ENCODE measurements at places on chromosomes 1 and 21.

- DNase-seq, result no peak
These were observed 166.0 kb upstream of the IGSF21 start for GRCh38 chr1:17941431-17942189.

DNA sequence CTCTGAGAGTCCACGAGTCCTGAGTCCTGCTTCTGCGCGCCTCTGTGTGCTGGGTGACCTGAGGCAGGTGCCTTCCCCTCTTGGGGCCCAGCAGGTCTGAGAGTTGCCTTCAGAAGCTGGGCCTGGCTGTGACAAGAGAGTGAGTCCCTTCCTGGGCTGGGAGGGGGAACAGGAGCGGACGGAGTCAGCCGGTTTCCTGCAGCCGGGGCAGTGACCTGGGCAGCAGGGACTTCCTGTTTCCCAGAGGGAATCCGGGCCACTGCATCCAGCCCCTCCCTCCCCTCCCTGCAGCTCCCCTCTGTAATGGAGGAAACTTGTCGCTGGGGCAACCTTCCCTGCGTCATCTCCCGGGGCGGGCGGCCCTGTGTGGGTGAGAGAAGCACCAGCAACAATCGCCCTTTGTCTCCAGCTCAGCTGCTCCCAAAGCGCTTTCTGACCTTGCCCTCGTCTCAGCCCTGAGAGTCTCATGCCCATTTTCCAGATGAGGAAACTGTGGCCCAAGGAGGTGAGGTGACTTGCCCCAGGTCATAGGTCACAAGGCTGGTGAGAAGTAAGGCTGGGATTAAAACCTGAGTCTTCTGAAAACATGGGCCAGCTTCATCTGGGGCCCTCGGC, 61.1 kb downstream of the SDC3 start:
- DNase-seq, result peak; percentile 87

- DNase-seq, result no peak
These were observed 286.0 kb upstream of the DEPDC1 start for GRCh38 chr1:68782890-68783289.

- DNase-seq, result no peak
These were observed 12.2 kb downstream of the CDC42BPA start for GRCh38 chr1:227305894-227306626.

GRCh38 chr21:44262338-44263056, 800 bp upstream of the DNMT3L start:
- no peak for DNase-seq

- DNase-seq, result no peak
These were observed 247.9 kb upstream of the CSF3R start for GRCh38 chr1:36730599-36730998.

DNA sequence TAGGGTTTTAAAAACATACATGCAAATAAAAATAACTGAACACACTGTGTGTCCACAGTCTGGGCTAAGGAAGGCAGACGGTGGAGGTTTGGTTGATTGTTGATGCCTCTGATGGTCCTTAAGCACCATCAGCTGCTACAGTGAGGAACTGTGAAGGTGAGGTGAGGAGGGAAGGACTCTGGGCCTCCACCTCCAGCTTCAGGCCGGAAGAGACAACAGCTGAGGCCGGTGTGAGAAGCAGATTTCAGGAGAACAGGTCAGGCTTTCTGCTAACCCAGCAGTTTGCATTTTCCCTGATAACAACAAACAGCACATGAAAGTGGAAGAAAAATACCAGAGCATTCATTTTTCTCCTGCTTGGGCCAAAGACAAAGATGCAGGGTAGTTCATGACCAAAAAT, 189.9 kb upstream of the AJAP1 start:
- DNase-seq, result no peak

- no peak for DNase-seq
These were observed 274.3 kb downstream of the USP25 start for GRCh38 chr21:16004086-16004485.

DNA sequence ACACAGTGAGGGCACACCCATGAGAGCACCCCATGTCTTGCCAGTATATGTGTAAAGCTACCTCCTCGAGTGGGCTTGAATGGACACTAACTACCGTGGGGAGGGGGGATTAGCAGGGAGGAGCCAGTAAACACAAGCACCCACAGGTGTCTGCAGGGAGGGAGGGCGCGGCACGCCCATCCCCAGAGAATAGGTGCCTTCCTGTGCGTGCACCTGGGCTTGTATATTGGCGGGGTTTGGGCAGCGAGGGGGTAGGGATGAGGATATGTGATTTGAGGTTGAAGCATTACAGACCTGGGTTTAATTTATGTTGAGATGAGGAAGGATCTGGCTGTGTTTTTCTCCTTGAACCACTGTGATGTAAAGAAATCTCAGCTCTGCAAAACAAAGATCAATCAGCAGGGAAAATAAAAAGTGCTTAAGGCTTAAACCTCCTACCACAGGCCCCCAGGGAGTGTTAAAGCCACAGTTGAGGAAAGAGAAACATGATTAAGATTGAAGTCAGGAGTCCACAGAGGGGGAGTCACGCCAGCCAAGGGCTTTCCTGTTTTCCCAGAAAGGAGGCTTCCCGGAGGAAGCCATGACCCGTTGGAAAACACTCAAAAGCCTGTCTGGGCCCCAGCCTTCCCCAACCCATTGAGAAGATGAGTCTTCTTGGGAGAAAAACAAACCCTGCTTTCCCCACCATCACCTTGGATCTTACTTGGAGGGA, 80.0 kb downstream of the CAMK2N1 start:
- no peak for DNase-seq

DNA sequence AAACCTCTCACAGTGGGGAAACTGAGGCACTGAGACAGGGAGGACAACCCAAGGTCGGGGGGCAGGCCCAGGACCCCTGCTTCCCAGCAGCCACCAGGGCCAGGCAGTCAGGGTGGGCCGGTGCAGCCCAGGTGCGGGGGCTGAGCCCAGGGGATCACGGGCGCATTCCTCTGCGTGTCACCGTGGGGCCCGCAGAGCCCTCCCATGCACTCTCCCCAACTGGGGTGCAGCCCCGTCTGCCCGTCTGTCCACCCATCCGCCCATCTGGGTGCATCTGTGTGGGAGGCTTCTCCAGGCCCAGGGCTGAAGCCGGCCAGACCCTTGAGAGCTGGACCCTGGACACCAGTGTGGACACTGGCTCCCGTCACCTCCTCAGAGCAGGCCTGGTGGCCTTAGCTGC, 2.9 kb upstream of the PLCH2 start:
- DNase-seq, result no peak

GRCh38 chr1:119254067-119254720, 113.7 kb upstream of the WARS2 start:
- DNase-seq, result no peak

DNA sequence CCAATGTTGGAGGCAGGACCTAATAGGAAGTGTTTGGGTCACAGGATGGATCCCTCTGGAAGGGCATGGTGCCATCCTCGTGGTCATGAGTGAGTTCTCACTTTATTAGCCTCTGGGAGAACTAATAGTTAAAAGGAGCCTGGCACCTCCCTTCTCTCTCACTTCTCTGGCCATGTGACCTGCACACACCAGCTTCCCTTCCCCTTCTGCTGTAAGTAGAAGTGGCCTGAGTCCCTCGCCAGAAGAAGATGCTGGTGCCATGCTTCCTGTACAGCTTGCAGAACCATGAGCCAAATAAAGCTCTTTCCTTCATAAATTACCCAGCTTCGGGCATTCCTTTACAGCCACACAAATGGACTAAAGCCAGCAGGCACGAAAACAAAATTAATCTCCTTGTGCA, 23.6 kb downstream of the ACOT7 start:
- no peak for DNase-seq

GRCh38 chr1:153670257-153670858, 435 bp downstream of the ILF2 start:
- DNase-seq, result no peak

GRCh38 chr1:246583056-246583440, 16.8 kb downstream of the CNST start:
- no peak for DNase-seq

DNA sequence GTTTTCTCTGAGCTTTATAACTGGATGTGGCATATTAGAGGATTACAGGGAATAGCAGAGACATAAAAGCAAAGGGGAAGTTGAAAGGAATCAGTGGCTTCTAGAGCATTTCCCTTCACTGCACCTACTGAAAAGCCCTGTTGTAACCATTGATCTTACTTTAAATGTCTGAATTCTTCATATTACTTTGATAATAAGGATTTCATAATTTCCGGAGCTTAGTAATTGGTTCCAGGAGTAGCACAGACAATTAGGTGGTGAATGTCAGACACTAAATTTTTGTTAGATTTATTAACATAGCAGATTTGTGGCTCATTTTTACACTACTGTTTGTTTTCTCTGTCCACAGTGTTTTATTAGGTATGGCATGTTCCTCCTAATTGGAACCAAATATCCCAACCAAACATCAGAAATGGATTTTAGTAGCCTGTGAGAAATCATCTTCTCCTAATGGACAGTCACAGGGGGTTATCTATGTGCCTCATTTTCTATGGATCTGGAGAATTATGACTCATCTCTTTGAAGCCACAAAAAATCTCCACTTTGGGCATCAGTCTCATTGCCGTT, 100.5 kb downstream of the GIPC2 start:
- DNase-seq, result no peak

- no peak for DNase-seq
These were observed 3.8 kb upstream of the LCE3A start for GRCh38 chr1:152626744-152627143.

- DNase-seq, result no peak
These were observed 37.4 kb upstream of the ERRFI1 start for GRCh38 chr1:8063298-8064036.

DNA sequence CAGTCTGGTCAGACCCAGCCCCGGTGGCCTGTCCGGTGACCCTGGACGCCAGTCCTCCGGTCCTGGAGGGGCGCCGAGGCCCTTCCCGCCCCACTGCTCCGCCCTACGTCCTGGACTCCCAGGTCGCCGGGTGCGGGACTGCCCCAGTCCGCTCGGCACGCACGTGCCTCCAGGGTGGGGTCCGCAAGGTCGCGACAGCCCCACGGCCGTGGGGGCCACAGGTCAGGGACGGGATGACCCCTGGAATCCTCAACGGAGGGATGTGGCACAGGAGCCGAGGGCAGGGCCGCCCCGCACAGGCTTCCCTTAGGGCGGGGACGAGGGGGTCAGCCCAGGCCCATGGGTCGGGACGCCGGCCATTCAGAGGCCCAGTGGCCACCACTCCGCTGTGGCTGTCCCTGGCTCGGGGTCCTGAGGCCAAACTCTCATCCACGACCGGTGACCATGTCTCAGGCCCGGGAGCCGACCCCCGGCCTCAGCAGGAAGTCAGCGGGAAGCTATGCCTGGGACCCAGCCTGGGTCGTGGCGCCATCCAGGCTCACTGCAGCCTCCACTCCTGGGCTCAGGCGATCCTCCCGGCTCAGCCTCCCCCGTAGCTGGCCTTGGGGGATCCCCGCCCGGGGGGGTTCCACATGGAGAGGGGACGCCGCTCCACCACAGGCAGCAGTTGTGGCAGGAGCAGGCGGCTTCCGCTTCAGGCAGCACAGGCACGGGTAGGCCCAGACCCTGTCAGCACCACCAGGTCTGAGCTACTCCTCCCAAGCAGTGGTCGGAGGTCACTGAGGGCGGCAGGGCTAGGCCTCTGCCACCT, 599 bp upstream of the TMEM240 start:
- no peak for DNase-seq

DNA sequence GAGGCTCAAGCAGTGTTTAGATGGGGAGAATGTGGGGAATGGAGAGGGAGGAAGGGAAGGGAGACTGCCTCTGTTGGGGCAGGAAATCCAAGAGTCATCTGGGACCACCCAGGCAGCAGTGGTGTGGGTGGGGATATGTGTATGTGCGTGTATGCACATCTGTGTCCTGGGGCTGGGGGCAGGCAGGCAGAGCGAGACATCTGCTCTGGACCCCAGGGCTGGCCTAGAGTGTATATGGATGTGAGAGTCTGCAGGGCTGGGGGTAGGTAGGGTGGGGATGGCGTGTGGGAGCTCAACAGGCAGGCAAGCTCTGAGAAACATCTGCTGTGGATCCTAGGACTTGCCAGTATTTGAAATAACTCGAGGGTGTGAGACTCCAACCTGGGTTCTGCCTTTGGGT, 3.5 kb downstream of the PTCH2 start:
- no peak for DNase-seq

GRCh38 chr21:46425041-46425440, 33.6 kb upstream of the DIP2A start:
- DNase-seq, result no peak

Measured in cardiac muscle cell (in vitro differentiated cells and primary cell).